ENCODE measurements at places on chromosomes 3 and 15.

DNA sequence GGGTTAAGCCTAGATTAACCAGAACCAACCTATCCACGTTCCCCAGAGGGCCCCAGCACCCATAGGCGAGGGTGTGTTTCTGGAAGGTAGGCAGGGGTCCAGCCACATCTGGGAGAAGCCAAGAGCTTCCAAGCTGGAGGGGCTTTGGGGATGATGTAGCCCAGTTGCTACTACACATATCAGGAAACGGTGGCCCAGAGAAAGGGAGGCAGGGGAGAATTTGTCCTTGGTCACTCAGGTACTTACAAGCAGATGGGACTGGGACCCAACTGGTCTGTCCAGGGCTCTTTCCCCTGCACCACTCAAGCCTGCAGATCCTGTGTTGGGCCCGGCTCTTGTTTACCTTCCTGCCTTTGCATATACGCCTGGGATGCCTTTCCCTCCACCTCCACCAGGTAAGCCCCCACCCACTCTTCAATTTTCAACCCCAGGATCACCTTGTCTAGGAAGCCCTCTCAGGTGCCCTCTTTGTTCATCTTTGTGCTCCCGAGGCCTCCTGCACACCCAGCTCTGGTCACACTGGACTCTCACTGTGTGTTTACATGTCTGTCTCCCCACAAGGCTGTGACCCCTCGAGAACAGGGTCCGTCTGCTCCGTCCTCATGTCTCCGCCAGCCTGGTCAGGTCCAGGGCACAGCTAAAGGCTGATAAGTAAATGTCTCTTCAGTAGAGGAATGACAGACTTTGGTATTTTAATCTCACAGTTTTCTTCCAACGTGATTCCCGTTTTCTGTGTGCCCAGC, 204.4 kb upstream of the LINGO1 start:
- no peak for DNase-seq

DNA sequence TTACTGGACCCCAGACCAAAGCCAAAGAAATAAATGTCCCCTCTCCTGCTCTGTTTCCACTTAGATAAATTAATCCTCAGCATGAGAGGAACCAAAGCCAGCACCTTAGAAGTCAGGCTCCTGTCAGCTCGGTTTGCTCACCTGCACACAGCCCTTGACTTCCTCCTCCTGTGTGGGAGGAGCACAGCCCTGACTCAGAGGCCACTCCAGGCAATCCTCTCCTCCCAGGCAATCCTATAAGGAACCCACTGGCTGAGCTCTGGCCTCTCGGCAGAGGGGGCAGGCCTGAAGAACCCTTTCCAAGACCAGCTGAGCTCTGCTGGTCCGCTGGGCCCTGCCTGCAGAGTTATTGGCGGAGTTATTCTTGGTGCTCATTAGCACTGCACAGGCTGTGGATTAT, 30.8 kb downstream of the LIPC start:
- no peak for DNase-seq

DNA sequence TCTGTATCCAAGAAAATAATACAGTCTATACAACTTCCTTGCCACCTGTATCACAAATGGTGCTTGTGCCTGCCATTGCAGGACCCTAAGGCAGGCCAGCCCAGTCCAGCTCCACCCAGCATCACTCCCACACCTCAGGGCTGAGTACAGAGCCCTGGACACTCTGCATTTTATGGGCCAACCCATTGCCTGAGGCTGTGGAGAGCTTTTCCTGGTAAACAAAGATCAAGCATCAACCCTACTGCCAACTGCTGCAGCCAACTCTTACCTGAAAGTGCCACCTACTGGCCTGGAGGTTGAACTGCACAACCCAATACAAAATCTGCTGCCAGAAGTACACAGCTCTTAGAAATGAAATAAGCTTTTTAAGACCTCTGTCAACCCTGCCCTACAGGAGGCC, 1082.2 kb downstream of the NAALADL2 start:
- no peak for DNase-seq

- no peak for DNase-seq
Measured at GRCh38 chr3:54819946-54820345, 107.9 kb downstream of the LRTM1 start.

DNA sequence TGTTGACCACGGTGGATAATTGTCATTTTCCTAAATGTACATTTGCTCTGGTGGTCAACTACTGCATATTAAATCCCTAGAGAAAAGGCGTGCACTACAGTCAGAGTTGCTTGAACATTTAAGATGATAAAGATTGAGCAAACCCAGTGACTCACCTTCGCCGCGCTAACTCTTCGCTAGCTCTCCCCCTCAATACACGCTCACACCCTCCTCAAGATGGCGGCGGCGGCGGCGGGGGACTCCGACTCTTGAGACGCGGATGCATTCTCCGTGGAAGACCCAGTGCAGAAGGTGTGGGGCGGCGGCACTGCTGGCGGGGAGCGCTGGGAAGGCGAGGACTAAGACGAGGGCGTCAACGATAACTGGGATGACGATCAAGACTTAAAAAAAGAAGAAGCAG, 79.8 kb upstream of the PFN2 start:
- no peak for DNase-seq

DNA sequence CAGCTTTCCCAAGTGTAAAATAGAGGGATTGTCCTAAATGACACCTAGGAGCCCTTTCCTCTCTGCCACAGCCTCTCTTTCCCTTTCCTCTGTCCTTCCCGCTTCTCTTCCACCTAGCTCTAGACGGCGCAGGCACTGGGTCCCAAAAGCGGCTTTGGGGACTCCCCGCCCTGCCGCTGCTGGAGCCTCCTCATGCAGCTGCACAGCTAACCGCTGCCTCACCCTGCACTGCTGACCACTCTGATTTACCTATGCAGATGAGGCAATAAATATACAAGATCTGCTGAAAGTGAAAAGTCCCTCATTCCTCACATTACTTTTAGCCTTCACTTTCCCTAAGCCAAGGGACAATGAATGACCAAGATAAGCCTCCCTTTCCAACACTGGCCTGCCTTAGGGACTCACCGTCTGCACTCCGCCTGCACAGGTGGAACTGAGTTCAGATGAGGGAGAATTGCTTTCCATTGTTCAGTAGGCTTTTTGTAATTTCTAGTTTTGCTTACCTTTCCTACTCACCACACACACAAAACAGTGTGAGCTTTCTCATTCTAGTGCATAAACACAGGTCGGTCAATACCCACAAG, 197.5 kb upstream of the BCL6 start:
- no peak for DNase-seq

DNA sequence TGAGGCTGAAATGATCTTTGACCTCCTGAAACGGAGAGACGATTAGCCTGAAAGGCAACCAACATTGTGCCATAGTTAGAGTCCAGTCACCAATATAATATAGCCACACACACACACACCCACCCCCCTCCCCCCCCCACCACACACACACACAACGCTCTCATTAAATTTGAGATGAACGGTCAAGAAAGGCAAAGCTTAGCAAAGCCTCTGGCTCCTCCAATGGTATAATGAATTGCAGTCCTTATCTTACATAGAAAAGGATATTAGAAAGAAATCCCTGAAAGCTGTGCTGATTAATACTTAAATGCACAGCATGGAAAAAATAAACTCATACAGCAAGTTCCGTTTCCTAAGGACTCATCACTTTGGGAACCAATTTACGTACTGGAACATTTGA, 876 bp upstream of the ZNF385D start:
- no peak for DNase-seq

- no peak for DNase-seq
Measured at GRCh38 chr3:159977295-159977694, 11.3 kb upstream of the IL12A start.

GRCh38 chr3:49675912-49676311, 1.8 kb downstream of the APEH start:
- no peak for DNase-seq

- DNase-seq: no peak
Measured at GRCh38 chr3:58173029-58173668, 37.6 kb downstream of the DNASE1L3 start.

- DNase-seq: no peak
Measured at GRCh38 chr3:88151358-88151757, 1.6 kb downstream of the C3orf38 start.

DNA sequence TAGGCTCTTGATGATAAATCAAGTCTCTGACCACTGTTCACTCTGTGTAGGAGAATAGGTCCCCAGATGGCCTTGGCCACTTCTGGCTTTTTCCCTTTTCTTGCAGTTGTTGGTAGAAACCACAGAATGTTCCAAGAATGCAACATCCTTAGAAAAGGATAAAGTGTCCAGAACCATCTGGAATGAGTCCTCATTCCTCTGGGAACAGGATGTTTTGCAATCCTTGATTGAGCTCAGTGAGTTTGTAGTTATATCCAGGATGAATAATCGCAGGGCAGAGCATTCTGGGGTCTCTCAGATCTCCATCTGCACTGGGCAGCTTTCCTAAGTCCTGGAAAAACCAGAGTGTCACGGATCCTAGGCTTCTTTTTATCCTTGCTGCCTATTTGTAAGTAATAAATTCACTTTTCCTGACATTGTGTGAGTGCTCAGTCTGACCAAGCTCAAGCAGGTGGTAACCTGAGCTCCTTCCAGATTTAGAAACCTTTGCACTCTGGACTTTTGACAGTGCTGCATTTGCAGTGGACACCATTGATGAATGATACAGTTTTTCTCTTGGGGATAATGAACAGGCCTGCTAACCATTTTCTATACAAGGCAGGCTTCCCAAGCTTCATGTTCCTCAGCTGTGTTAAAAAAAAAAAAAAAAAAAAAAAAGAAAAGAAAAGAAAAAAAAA, 1028.6 kb downstream of the OTOL1 start:
- no peak for DNase-seq

- no peak for DNase-seq
Measured at GRCh38 chr15:32723171-32723948, 5.6 kb downstream of the GREM1 start.

DNA sequence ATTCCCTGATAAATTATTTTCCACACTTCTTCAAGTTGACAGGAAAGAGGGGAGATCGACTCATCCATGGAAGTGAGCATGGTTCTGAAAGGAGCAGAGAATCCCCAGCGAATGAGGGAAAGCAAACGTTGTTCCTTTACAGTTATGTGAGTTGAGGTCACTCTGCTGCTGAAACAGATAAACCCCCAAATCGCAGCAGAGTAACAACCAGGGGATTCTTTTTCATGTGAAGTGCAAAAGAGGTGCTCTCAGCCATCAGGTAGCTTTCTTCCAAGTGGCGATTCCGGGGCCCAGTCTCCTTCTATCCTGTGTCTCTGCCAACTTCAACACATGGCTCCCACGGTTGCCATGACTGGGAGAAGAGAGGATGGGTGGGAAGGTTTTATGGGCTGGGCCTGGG, 28.2 kb downstream of the MEX3B start:
- no peak for DNase-seq

DNA sequence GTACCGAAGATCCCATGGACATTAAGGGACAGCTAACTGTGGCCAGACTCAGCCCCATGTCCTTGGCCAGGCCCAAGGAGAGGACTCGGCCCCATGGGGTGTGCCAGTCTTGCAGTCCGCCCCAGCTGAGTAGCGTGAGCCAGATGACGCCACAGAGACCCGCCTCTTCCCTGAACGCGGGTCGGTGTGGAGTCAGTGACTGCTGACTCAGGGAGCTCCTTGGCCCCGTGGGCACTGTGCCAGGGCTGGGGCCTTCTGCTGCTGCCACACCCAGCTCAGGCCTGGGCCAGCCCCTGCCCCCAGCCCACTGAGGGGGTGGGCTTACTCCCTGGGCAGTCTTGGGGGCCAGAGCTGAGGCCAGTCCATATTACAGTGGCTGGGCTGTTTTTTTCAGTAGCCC, 52.8 kb downstream of the PLXNA1 start:
- DNase-seq: no peak

DNA sequence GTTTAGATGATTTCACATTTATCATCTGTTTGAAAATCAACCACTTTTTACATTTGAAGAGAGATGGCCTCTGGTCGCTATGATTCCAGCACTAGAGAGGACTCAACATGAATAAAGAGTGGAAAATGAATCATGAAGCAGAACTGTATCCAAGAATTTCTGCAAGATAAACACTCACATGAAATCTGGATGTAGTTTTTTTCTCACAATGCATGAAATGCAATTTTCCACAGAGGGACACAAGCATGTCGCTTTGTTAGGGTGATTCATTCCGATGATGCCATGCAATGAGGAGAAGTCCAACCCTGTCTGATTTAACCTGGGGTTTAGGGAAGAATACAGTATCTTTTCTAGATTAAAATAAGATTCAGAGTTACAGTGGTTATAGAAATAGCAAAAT, 50.4 kb upstream of the ADCY5 start:
- no peak for DNase-seq

DNA sequence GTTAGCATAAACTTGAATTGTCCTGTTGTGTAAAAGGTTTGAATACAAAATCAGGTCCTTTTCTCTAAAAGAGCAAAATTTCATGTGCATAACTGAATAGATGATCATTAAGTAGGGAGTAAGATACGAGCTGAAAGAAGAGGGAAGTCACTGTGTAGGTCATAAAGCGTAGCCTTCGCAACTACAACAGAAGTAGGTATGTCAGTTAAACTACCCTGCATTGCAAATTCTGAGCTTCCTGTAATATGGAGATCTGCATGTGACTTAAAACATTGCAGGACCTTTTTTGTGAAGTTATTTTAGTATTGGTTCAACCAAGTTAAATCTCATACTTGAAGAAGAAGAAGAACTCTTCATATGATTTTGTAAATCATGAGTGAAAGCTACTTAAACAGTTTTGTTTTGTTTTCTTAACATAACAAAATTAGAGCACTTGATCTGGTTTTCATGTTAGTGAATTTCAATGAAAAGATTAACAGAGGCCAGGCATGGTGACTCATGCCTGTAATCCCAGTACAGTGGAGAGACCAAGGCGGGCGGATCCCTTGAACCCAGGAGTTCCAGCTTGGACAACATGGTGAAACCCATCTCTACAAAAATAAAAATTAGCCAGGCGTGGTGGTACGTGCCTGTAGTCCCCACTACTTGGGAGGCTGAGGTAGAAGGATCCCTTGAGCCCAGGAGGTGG, 26.4 kb downstream of the ARMC8 start:
- no peak for DNase-seq

- no peak for DNase-seq
Measured at GRCh38 chr15:93497291-93497690, 408.3 kb upstream of the RGMA start.

- DNase-seq: no peak
Measured at GRCh38 chr3:50617096-50617791, at the start of gene MAPKAPK3. MAPKAPK3 (plus strand) TSS chr3:50617151; CDS start chr3:50617566, 415 bp downstream.

DNA sequence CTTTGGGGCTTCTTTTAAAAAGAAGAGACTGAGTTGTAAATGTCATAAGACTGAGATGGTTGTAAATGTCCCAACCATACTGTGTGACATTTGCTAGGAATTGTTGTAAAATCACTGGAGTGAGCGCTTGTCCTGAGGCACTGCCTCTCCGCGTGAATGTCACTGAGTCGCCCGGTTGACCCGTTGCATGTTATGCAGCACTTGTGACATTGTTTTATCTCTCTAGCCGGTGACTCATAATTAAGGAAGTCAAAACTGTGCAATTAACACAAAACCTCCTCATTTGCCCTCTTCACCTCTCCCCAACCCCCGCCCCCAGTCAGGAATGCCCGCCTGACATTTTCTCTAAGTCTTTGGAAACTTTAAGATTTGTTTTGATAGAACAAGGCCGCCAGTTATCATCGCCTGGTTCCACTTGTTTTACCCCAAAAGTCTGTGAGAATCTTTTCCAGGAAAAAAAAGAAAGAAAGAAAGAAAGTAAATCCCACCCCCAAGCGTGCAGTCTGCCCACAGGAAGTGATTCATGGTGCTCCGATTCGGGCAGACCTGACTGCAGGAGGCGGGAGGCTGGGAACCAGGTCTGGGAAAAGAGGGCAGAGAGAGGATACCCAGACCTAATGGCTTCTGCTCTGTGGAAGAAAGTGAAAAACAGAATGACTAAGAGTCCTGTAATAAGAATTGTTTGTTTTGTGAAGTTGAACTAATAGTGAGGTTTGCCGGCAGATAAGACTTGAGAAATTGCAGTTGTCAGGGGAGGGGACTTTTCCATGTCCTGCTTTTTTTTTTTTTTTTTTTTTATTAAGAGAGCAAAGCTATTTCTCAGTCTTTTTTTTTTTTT, 84.8 kb downstream of the SMAD3 start:
- no peak for DNase-seq

All from stimulated activated CD8-positive, alpha-beta memory T cell treated with anti-CD3 and anti-CD28 coated beads, Interleukin-4, amount 100 ng/mL, for 1 hour (primary cell).